ENCODE measurements at places on chromosomes 4 and X. TPM values are rescaled to one million over a fixed set of nuclear protein-coding genes. Genes with fewer than 3 reads are reported as not detected.

The MSX1 gene
- total RNA-seq: 2.7 TPM

The RENBP gene
- total RNA-seq: 15.0 TPM

- no peak for ATAC-seq
Observed at GRCh38 chr4:156771171-156771837, 200.3 kb downstream of the PDGFC start.

GRCh38 chr4:75232546-75232945 is 281.7 kb downstream of the RCHY1 start:
- ATAC-seq: no peak

The PRR32 gene
- not detected for total RNA-seq

DNA sequence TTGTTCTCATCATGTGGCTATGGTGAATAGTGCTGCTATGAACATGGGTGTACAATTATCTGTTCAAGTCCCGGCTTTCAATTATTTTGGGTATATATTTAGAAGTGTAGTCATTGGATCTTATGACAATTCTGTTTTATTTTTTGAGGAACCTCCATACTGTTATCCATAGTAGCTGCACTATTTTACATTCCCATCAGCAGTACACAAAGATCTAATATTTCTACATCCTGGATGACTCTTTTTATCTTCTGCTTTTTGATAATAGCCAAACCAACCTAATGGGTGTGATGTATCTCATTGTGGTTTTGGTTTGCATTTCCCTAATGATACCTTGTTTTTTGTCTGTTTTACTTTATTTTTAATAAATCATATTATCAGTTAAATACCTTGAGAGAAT is 12.9 kb upstream of the IL13RA1 start:
- no peak for ATAC-seq

GRCh38 chrX:68868316-68868715 is 39.5 kb downstream of the EFNB1 start:
- no peak for ATAC-seq

DNA sequence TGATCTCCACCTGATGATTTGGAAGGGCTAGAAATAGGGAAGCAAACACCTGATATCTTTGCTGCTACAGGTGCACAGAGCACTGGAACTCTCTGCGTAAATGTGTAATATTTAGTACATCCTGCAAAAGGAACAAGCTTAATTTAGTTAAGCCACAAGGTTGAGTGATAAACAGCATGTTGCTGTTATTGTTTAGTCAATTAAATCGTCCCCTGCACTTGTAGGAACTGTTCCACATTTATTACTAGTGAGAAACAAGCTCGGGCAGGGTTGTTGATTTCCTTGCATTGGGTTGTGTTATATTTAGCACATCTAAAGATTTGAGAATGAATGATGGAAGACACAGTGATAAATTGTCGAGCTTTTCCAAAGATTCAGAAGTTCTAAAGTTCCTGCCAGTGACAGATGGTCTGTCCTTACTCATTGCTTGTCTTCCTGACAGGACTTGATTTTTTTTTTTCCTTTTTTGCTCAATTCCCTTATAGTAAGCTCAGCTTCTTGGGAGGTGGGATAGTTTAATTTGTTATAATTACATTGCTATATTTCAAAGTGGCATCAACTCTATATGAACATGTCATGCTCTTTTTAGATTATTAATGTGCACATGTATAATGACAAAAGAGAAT is 627.0 kb upstream of the ATOH1 start:
- ATAC-seq: no peak

DNA sequence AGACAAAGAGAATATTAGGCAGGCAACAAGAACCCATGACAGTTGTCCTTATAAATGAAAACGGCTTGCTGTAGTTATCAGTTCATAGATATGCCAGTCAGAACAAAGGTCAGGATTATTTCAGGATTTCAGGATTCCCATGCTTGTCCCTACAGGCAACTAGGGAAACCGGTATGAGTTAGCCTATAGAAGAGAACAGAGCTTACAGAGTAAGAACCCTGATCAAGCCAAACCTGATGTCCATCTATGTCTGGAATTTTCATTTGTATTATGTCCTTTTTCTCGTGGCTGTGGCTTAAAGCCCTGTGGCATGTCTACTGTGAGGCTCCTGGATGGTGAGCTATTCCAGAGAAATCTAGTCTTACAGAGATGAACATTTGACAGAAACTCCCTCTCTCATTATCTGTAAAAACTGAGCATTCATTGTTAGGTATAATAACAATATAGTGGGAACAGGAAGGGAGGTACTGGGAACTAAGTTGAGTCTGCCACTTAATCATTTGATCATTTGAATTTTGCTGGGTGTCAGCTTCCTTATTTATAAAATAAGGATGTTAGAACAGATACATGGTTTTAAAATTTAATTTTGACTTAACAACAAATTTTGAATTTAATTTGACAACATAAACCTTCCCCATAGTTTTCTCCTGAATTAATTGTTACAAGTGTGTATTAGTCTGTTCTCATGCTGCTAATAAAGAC is 129.5 kb upstream of the KLF3 start:
- no peak for ATAC-seq

The PAGE4 gene
- 2.8 TPM for total RNA-seq

DNA sequence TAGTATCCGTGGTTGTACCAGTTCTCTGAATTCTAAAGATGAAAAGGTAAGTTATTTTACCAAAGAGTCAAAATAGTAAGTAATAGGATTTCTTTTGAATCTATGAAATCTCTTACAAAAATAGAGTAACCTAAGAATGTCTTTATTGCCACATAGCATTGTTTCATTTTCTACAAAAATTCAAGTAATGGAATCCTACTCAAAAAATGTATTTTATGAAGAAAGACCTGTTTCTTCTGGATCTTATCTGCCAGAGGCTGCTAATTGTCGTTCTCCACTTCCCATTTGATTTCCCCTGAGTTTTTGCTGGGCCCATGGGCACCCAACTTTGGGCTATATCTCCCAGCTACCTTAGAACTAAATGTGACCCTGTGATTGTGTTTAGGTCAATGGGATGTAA is 3.2 kb upstream of the OTUD4 start:
- ATAC-seq: no peak
